ENCODE measurements at places on chromosomes 16 and 17.

DNA sequence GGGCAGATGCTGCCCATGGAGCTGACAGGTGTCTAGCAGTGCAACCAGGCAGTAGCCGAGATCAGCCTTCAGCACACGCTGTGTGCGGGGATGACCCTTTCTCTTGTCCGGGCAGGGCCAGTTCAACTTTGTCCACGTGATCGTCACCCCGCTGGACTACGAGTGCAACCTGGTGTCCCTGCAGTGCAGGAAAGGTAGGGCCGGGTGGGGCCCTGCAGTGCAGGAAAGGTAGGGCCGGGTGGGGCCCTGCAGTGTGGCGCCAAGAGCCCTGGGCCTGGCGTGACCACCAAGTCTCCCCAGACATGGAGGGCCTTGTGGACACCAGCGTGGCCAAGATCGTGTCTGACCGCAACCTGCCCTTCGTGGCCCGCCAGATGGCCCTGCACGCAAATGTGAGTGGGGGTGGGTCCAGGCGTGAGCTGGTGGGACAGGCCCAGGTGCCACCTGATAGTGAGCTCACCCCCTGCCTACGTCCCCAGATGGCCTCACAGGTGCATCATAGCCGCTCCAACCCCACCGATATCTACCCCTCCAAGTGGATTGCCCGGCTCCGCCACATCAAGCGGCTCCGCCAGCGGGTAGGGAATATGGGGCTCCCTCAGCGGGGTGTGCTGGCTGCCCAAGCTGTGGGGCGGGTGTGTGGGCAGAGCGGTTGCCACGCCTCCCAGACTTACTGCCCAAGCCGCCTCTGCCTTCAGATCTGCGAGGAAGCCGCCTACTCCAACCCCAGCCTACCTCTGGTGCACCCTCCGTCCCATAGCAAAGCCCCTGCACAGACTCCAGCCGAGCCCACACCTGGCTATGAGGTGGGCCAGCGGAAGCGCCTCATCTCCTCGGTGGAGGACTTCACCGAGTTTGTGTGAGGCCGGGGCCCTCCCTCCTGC lies 40.2 kb downstream of the TSC2 start:
- no peak for DNase-seq

DNA sequence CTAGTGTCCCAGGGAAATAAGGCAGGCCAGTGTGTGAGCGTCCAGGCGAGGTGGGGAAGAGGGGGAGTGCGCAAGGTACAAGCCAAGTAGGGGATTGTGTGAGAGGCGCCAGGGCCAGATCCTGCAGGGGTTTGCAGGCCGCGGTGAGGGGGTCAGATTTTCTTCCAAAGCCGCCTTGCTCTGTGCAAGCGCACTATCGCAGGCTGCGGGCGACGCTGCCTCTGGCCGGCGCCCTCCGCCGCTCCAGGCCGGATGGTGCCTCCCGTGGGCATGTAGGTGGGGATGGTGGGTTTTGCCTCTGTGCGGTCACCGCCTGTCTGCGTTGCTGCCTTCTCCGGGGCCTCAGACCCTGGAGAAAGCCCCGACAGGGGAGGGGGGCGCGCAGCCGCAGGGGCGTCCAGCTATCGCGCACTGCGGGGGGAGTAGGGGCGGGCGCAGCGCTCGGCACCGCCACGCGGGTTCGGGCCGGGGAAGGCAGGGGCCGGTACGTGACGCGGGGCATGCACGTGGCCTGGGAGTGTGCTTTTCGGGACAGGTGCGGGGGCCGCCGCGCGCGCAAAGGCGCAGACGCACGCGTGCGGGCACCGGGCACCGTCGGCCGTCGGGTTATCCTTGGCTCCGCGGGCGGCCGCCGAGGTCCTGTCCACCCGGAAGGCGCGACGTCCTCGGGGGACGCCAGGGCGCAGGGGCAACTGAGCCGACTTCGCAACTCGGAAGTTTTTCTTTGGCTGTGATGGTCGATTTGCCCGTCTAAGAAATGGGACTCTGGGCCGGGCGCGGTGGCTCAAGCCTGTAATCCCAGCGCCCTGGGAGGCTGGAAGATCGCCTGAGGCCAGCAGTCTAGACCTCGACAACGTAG lies 1.1 kb upstream of the HAPSTR1 start:
- peak; percentile 73 for DNase-seq

DNA sequence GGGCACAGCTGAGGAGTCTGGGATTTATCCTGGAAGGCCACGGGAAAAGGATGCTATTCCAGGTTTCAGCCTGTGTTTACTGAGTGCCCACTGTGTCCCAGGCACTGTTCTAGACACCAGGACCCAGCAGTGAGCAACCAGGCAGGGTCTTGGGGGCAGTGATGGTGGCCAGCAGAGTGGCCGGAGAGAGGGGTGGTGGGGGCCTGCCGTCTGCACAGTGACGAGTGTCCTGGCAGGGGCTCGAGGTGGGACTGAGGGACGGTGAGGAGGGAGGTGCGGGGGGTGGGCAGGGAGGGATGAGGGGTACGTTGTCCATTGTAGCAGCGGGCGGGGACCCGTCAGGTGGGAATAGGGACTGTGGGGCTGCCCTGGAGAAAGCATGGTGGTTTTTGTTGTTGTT lies 66.3 kb upstream of the CIBAR2 start:
- no peak for DNase-seq

- DNase-seq, result no peak
Observed at GRCh38 chr17:78759969-78760352, 22.1 kb downstream of the CYTH1 start.

GRCh38 chr16:57244463-57244766 lies 644 bp upstream of the ARL2BP start:
- DNase-seq, result no peak

- no peak for DNase-seq
Observed at GRCh38 chr16:23254338-23254737, 47.8 kb upstream of the SCNN1B start.

DNA sequence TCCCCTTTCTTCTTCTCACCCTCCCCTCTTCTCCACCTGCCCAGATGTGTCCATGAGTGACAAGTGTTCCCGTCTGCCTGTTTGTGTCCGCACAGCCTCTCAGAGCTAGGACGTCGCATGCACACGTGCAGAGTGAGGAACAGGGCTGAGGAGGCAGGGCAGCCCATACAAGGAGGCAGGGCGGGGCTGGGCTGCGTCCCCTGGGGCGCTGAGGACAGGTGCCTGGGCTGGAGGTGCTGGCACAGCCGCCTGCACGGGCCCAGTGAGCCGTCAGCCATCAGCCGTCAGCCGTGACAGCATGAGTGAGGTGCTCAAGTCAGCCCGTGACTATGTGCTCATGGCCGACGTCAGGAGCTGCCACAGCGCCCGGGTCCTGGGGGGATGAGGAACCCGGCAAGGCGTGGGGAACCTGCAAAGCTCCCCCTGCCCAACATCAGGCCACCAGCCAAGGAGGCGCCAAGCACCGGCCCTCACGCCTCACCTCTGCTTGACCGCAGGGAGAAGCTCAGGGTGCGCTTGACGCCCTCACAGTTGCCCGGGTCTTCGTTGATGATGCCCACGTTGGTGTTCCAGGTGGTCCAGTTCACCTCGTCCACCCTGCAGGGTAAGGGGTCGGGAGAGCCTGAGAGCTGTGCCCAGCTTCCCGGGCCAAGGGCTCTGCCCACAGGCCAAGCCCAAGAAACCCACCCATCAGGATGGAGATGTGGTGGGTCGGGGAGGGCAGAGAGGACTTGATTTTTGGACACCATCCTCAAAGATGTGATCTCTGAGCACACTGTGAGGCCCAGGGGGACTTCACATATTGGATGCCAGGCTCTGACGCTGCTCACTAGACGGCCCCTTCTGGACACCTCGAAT lies 13.7 kb upstream of the TRPV3 start:
- no peak for DNase-seq

- DNase-seq, result peak; percentile 79
Observed at GRCh38 chr16:54718376-54718775, 212.3 kb upstream of the IRX5 start.

GRCh38 chr16:1363501-1364041 lies 11.8 kb downstream of the GNPTG start:
- DNase-seq, result peak; percentile 66

DNA sequence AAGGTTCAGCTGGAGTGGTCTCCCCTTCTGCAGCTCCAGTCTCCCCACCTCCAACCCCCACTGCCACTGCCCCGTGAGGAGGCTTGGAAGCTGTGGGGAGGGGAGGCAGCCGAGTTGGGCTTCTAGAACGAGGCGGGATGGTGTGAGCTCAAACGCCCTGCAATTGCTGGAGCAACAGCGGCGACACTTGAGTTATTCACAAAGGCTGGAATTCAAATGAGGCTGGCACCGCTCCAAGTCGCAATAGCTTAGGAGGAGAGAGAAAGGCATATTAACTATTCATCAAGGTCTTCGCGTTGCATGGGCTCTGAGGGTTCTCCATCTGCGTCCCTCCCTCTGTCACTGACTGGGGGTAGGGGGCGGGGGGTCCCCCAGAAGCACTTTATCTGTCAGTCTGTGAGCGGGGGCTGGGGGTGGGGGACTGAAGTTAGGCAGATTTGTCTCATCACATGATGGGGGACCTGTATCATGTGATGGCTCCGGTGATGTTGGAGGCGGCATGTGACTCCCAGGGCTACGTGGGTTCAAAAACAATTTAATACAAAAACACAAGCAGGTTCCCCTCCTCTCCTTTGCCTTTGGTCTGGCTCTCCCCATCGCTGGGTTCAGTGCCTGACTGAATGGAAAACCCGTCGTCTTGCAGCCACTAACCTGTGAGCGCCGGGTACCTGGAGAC lies 70.5 kb downstream of the RBBP6 start:
- peak; percentile 96 for DNase-seq

- peak; percentile 57 for DNase-seq
Observed at GRCh38 chr17:73738751-73739575, 94.7 kb upstream of the SDK2 start.

- no peak for DNase-seq
Observed at GRCh38 chr16:19314718-19315425, 29.3 kb downstream of the CLEC19A start.

GRCh38 chr17:28385037-28385400 lies 13.5 kb downstream of the SARM1 start:
- DNase-seq, result no peak

DNA sequence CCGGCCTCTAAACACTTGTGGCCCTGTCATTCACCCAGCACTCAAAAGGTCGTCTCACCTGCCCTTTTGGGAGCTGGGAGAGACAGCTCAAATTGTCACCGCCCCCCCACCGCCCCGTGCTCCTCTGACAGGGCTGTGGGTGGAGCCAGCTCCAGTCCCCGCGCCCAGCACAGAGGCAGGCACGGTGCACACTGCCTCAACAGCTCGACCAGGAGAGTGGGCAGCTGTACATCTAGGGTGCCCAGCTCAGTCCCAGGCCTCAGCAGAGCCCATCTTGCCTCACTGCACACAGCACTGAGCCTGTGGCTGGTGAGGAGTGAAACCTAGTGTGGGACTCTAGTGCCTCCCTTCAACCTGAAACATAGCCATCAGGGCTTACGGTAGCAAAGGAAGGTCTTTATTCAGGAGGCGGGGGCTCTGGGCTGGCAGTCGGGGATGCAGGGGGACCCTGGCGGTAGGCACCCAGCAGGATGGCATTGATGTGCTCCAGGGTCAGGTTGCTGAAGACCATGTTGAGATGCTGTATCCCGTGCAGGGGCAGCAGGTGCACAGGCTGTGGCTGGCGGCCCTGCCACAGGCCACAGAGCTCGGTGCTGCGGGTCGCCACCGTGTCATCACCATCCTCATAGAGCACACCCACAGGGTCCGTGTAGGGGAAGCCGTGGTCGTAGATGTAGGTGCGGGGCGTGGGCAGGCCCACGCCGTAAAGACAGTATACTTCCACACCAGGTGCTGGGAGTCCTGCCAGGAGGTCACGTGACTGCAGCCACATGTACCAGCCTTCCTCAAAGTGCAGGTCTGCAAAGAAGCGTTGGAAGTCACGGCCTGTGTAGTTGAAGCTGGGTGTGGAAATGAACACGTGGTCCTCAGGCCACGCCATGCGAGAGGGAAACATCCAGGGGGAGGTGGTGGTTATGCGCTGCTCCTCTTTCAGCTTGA lies 3.1 kb upstream of the PSMB10 start:
- DNase-seq, result no peak

DNA sequence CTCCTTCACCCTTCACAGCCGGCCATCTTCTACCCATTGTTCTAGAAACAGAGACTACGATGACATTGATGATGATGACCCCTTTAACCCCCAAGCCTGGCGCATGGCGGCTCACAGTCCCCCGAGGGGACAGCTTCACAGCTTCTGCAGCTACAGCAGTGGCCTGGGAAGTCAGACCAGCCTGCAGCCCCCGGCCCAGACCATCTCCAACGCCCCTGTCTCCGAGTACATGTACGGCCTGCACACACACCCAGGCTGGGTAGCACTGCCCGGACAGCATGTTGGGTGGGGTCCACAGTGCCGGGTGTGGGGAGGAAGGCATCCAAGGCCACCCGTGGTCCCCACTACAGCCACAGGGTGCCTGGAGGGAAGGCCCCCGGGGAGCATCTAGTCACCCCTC lies 21.0 kb upstream of the DNAI2 start:
- no peak for DNase-seq

- DNase-seq, result peak; percentile 70
Observed at GRCh38 chr17:82236142-82236971, 7.5 kb downstream of the SLC16A3 start.

DNA sequence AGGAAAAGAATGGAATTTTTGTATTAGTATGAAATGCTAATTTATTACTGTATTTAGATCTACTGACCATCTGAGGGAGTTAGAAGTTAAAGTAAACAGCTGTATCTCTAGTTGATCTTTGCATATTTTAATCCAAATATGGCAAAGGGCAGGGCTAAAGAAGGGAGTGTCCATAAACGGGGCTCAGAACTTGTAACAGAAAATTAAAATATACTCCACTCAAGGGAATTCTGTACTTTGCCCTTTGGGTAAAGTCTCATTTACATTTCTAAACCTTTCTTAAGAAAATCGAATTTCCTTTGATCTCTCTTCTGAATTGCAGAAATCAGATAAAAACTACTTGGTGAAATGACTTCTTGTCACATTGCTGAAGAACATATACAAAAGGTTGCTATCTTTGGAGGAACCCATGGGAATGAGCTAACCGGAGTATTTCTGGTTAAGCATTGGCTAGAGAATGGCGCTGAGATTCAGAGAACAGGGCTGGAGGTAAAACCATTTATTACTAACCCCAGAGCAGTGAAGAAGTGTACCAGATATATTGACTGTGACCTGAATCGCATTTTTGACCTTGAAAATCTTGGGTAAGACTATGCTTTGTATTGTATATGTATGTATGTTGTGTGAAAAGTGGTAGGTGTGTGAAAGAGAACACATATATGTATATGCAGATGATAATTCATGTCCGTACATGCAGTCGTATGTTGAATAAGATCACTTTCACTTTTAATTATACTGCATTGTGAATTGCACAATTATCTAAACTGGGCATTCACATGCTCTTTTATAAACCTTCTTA lies at the start of gene ASPA:
ASPA (plus strand) TSS at position 186 of the 799 bp plus-strand sequence; CDS start at position 349, 163 bp downstream.
- no peak for DNase-seq
